RCC 7860 (cell line): ENCODE measurements at places on chromosomes 11 and 22.
A peak's percentile ranks its signal among the peaks of the same experiment; 100 is the strongest.

DNA sequence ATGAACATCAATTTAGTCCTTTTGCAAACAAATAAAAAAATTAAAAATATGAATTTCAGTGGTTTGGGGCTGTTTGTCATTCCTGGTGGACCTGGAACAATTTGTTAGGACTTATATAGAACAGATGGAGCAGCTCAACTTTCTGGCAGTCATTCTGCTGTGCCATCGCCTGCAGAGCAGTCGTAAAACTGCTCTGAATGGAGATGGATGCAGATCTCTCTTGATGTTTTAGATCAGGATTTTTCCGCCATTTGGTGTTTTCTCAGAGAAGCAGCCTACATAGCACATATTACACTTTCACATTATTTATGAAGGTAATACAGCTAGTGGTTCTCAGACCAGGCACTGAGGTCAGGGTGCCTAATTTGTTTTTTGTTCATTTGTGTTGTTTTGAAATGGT is 31.8 kb upstream of the HSPA8 start:
- no peak for DNase-seq

- DNase-seq: no peak
Measured at GRCh38 chr11:125948278-125949051, 2.6 kb downstream of the VSIG10L2 start.

- no peak for DNase-seq
Measured at GRCh38 chr11:8329847-8330361, 66.2 kb upstream of the LMO1 start.

GRCh38 chr11:12216671-12217374 is 106.4 kb downstream of the MICAL2 start:
- DNase-seq: peak; percentile 60

DNA sequence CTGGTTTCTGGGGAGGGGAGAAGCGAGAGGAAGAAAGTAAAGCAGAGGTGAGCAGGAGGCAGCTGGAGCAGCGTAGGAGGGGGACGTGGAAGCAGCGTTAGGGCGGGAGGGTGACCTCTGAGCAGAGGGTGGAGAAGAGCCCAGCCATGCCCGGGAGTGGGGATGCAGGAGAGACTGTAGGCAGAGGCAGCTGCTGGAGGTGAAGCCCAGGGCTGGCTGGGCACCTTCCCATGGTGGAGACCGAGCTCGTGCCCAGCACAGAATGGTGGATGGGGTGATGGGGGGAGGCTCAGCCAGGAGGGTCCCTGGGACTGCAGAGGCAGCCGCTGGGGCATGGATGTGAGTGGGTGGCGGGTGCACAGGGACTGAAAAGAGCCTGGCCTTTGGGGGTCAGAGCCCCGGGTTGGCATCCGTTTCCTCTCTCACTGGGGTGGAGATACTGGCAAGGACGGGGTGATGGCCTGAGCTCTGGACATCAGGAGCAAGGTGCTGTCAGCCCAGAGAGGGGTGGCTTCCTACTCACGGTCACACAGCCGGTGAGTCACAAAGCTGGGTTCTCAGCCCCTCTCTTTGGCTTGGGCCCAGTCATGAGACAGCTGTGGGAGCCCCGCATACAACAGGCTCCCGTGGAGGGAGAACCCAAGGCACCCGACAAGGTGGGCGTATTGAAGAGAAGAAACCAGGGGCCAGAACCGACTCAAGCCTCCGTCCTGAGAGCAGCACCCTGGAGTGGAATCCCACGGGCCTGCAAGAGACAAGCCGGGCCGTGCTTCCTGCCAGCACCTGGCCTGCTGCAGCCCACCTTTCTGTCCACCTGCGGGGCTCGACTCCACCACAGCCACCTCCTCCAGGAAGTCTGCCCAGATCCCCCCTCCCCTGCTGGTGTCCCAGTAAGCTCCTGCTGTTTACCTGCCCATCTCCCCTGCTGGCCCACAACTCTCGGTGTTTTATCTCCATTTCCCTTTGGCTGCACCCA is 45.8 kb upstream of the FGF3 start:
- DNase-seq: no peak

- DNase-seq: peak; percentile 62
Measured at GRCh38 chr11:87421422-87421821, 383.7 kb downstream of the TMEM135 start.

DNA sequence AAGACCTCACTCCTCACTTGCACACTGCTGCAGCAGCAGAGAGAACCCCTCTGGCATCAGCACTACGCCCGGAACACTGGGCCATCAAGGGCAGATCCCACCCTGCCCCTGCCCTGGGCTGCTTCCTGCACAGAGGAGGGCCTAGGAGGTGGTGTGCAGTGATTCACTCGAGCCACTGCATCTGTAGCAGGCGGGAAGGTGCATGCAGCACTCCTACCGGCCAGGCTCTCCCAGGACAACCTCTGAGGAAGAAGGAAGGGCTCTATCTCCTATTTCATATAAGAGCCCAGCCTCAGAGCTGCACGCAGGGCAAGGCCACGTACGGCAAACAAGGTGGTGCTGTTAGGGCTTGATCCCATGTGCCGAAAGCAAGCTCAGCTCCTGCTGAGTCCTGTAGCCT is 14.2 kb downstream of the RANGAP1 start:
- DNase-seq: no peak
